Inflammatory macrophage treated with lipopolysaccharide for 4 hours (primary cell): ENCODE measurements at places on chromosomes 5 and 9.
A peak's percentile ranks its signal among the peaks of the same experiment; 100 is the strongest.

DNA sequence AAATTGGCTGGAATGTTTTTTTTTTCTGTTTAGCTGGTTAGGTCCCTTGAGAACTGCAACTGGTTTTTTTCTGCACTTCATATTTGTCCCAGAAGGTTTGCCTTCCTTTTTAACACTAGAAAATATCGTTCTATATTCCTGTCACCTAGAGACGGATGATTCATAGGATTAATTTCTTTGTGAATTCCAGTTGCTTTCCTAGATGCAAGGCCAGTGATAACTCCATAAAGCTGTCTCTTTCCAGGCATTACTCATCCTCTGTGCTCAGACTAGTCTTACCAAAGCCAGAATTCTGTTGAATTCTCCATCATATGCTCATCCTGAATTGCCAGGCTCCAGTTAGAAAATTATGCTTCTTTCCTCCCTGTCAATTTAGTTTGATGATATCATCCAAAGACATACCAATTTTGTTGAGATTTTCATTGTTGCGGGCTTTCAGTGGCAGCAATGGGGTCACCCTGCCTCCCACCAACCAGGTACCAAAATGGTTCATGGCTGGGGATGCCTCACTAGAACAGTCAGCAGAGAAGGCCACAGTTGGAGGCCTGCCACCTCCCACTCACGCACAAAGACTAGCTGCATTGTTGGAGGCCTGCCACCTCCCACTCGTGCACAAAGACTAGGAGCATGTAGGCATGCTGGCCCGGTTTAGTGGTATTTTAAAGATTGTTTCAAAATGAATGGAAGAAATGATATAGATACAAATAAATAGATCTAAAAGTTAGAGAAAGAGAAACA is 8.5 kb downstream of the BAAT start:
- DNase-seq = no peak

- peak; percentile 39 for DNase-seq
Observed at GRCh38 chr5:157820593-157821252, 38.2 kb downstream of the CLINT1 start.

DNA sequence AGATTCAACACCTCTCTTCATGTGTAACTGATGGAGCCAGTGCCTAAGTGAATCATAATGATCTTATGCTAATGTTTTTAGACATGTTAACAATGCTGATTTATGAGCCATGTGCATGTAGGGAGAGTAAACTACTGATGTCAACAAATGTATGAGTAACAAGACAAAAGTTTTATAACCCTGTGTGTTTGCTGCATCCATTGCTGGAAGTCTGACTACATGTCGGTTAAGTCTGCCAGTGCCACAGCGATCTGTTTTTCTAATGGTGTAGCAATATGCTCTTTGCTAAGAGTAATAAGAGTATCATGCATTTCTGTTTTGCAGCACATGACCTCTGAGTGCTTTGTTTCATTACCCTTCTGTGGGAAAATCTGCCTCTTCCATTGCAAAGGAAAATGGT is 26.4 kb upstream of the TMOD1 start:
- no peak for DNase-seq

DNA sequence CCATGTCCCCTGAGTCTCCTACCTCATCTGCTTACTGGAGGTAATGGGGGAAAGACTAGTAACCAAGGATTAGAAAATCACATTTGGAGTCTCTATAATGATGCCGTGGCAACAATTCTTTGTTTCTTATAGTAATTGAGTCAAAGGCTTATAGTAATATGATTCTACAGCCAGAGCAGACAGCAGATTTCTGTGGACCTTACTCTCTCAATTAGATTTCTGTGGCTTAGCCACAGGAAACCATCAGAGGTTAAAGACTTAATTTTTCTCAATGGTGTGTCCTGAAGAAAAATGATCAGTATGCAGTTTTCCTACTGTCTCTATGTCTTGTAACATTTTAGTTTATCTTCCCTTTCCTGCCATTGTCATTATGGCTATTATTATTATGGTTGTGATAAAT is 59.3 kb upstream of the CD180 start:
- DNase-seq = no peak

DNA sequence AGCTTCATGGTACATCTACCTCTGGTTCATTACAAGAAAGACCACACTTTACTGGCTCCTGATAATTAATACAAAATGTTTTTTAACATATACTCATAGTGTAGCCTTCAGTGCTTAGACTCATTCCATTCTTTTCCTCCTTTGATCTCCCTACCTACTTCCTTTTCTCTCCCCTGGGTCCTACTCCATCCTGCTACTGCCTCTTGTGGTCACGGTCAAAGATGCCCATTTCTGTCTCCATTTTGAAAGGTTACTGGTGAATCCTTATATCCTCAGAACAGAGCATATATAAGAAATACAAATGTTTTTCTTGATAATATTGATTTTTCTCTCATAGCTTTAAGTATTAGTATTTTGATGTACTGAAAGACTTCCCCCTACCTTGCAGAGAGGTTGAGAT is 375.9 kb downstream of the ARRDC3 start:
- DNase-seq = no peak

DNA sequence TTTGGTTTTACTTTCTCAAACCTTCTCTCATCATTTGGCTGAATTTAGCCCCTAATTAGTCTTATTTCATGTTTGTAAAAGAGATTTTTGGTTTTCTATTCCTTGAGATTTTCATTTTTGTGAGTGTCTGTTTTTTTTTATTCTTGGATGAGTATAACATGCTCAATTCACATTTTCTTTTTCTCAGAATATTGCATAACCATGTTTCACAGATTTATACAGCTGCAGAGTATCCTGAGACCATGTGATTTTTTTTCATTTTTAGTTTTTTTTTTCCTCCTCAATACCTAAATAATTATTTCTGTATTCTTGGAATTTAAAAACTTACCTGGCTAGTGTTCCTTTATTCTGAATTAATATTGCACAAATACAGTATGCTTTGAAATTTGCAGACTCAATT is 361.9 kb downstream of the SEMA5A start:
- DNase-seq = no peak

DNA sequence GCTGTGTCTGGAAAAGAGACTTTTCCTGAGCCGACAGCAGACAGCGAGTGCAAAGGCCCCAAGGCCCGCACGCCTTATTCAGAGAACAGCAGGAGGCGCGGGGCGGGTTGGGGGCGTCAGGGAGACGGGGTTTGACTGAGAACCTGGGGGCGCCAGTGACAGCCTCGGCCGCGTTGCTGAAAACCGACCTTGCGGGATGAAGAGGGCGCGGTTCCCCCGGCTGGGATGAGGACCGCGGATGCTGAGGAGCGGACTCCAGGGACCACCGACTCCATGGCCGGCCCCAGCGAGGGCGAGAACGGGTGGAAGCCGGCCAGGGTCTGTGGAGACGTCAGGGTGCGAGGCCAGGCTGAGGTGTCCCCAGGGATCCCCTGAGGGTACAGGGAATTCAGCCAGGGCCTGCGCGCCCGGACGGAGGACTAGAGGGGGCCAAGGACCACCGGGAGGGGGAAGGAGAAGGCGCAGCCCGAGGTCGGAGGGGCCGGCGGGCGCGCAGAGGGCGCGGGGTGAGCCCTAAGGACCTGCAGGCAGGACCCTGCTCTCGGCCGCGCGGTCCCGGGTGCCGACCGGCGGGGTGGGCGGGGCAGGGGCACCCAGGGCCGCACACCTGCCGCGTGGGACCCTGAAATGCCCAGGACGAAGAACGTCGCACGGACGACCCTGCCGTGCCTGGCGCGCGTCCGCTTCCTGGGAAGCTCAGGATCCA is 837 bp upstream of the AHRR start:
- DNase-seq = no peak
